Fibroblast of mammary gland (primary cell): ENCODE measurements at places on chromosomes 16 and 17.

GRCh38 chr17:55124730-55125360 lies 139.9 kb upstream of the HLF start:
- no peak for DNase-seq

DNA sequence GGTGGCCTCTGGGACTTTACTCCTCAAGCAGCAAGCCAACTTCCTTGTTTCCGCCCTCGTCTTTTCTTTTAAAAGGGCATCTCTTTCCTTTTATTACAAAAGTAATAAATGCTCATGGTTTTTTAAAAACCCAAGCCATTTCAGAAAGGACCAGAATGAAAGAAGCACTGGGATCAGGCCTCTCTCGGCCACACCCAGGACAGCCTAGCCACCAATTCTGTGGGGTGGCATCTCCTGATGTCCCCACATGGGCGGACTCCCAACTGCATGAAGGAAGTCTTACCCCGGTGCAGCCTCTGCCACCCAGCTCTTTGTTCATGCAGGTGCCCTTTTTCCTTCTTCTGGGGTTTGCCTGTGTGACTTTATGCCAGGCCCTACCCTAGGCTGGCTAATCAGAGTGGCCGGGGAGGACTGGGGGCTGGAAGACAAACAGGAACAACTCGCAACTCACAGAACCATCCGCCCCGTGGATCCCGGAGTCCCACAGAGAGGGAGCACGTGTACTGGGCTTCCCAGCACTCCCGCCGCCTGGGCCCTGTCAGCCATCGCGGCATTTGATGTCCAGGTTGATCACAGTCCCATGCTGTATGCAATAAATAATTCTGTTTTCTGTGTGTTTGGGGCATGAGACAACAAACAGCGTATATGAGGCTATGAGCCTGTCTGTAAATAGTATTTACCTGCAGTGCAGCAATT lies 2.6 kb upstream of the RASD1 start:
- no peak for DNase-seq

- no peak for DNase-seq
Observed at GRCh38 chr16:20181949-20182348, 108.3 kb upstream of the GPR139 start.

DNA sequence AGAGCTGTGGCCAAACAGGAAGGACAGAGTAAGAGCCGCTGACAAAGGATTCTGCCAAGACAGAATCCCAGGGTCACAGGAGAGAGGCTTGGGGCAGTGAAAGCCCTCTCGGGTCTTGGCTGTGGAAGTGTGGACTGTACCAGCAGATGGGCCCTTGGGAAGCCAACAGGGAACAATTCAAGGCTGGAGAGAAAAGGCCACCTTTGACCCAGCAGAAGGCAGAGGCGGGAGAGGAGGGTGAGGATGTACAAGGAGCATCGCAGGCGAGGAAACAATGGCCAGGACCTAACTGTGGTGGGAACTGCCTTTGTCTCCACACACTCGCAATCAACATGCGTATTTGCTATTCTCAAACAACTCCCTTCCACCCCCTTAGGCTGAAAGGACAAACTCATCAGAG lies 15.7 kb downstream of the CARHSP1 start:
- DNase-seq, result no peak

GRCh38 chr17:29251184-29251583 lies 4.5 kb downstream of the CRYBA1 start:
- DNase-seq, result no peak

GRCh38 chr17:56699186-56699894 lies 105.8 kb downstream of the NOG start:
- DNase-seq, result peak; percentile 95

- DNase-seq, result no peak
Observed at GRCh38 chr17:43952724-43953666, 745 bp downstream of the PYY start.

- no peak for DNase-seq
Observed at GRCh38 chr17:13182450-13182849, 164.6 kb upstream of the ELAC2 start.

DNA sequence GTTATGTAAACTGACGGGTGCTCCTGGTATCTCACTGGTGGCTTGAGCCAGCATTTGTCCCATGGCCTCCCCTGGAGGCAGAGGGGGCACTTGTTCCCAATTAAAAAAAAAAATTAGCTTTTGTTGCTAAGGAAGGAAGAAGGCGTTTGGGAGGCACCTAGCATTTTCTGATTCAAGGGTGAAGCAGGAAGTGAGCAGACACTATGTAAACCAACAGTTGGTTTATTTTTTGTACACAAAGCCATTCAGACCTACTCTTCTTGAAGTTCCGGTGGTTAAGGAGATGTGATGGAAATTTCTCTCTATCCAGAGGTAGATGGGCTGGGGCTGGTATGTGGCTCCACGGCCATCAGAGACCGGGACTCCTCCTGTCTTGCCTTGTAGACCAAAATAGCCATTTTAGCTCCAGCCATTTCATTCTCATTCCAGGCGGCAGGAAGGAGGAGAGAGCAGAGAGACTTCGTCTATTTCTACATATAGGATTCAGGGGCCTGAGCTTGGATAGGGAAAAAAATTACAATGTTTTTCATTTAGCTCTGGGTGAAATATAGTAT lies 103.0 kb downstream of the SNX29 start:
- no peak for DNase-seq

DNA sequence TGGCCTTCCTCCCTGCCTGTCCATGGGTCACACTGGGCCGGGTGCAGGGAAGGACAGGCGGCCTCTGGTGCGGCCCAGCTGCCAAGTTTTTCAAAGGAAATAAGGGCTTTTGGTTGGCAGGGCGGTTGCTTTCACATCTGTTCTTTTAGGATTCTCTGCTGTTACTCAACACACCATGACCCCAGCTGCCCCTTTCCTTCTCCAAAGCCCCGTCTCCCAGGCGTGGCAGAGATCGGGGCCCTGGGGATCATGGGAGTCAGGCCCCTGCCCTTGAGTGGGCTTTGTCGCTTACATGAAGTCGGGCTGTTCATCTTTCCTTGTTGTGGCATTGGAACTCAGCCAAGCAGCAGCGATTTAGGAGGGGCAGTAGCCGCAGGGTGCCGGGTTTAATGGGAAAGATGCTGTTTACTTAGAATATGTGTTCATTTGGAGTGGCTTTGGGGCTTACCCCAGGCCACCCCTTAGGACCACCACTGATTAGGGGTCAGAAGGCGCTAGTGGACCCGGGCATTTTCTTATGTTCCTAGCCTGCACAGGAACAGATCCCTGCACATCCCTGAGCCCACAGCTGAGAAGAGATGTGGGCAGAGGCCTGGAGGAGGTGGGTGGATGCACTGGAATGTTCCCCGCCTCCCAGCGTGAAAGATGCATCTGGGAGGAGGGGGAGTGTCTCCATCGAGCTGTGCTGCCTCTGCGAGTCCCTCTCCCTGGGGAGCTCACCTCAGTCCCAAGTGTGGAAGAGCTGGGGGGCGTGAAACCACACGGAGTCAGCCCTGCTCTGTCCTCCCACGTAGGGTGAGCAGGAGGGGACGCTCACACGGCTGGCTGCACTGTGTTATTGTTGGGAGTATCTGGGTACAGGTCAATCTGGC lies 6.8 kb upstream of the ADCY7 start:
- DNase-seq, result peak; percentile 82

DNA sequence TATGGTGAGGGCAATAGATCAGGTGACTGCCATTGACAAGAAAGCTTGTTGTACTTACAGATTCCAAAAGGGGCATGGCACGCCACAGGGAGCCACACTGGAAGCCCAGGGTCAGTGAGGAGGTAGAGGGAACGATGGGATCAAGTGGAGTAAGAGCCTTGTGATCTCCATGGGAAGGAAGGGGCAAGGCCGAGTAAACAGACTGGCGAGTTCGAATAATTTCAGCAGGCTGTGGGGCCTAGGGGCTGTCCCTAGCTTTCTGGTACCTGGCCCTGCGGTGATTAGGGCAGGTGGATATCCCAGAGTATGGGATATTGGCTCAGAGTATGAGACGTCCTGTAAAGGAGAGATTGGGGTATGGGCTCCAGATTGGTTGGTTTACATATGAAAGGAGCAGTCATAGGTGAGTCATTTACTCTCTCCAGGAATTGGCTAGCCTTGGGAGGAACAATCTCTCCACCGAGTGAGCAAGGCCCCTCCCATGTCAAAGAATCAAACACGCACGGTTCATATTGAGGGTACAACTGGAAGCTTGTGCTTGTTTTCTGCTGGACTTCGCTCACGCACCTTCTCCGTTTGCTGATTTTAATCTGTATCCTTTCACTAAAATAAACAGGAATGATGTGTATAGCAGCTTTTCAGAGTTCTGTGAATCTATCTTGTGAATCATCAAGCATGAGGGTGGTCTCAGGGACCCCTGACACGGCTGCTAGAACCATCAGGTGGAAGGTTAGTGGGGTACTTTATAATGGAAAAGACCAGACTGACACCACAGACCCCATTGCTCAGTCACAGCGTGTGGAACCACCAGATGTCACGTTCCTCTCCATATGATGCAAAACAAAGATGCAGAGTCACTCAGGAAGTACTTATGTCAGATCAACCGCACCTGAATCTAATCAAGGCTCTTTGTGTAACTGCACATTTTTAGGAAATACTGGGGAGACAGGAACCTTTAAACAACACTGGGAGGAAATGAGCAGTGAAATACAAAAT lies 27.9 kb downstream of the GABARAPL2 start:
- DNase-seq, result peak; percentile 85

GRCh38 chr16:30699615-30700099 lies 686 bp downstream of the SRCAP start:
- DNase-seq, result no peak

DNA sequence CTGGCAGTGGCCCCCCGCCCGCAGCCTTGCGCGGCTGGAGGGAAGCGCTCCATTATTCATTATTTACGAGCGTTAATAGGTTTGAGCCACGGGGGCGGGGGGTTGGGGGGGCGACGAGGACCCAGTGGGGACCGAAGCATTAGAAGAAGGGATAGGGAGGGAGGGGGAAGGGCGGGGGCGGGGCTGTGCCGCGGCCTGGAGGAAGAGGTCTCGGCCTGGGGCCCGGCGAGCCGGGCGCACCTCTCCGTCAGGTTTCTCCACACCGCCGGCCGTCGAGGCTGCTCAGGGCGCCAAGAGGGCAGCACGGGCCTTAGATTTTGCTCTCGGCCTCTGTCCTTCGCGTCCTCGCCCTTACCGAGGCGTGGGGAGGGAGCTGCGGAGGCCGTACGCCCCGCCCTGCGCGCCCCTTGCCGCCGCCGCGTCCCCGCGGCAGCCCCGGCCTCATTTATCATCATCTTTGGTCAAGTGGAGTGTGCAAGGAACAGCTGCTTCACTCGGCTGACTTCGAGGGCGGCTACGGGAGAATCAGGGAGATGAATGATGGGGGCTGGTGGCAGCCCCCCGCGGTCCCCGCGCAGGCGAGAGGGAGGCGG lies 54.2 kb downstream of the SREBF1 start:
- DNase-seq, result no peak

- no peak for DNase-seq
Observed at GRCh38 chr16:22912654-22913053, 98.7 kb downstream of the HS3ST2 start.

DNA sequence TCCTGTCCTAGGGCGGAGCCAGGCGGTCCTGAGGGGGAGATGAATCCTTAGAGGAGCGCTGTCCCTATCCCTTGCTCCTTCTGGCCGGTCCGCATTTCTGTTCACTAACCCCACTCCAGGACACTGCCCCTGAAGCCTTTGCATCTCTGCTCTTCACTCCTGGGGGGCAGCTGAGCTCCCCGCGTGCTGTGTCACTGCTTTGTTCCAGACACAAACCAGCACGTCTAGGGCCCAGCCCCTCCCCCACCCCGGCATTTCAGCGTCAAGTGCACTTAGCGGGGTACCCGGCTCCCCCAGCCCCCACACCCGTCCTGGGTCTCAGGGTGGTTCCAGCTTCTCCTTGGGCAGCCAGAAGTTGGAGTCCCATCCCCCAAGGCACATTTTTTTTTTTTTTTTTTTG lies 8.9 kb downstream of the CORO6 start:
- no peak for DNase-seq

DNA sequence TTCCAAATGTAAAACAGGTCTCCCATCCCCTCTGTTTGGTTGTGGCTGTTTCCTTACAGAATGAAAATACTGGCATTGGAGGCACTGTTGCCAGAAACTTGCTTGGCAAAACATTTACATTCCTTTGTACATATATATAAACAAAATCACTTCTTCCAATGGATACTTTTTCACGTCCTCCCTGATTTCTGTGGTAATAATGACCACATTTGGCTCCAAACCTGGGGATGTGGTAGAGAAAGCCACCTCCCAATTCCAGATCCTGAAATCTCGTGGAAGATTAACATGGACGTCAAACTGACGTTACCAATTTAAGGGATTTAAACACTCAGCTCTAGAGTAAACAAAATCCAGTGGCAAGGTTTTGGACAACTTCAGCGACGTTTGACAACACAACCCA lies 370.8 kb upstream of the ZFHX3 start:
- DNase-seq, result no peak

DNA sequence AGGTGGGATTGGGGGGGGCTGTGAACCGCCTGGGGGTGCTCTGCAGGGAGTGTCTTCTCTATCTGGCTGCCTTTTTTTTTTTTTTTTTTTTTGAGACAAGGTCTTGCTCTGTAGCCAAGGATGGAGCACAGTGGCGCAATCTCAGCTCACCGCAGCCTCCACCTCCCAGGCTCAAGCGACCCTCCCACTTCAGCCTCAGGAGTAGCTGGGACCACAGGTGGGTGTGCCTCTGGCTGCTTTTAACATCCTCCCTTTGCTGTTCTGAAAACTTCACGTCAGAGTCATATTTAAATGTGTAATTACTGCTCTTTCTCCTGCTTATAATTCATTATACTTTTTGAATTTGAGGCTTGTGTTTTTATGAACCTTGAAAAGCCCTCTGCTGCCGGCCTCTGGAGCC lies 78.4 kb downstream of the ZNF778 start:
- peak; percentile 19 for DNase-seq

DNA sequence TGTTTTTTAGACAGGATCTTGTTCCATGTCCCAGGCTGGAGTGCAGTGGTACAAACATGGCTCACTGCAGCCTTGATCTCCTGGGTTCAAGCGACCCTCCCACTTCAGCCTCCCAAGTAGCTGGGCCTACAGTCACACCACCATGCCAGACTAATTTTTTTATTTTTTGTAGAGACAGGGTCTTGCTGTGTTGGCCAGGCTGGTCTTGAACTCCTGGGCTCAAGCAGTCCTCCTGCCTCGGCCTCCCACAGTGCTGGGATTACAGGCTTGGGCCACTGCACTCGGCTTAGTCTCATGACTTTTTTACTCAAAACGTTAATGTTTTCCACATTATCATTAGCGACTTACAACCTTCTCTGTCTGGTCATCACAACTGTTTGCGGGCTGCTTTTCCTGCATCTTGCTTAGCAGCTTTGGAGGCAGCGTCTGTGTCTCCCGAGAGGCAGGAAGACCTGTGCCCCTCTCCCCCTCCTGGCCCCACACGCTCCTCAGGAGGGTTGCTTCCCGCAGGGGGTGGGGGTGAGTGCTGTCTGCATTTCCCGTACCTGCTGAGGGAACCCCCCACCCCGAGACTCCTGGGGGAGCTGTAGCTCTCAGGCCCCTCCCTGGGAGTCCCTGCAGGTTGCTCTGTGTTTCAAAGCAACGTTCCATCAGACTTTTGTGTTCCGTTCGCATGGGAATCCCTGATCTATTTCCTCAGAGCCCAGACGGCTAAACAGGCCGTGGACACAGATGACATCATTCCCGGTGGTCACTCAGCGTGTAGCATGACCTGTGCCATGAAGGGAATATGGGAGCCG lies 52.6 kb downstream of the PGS1 start:
- DNase-seq, result no peak

GRCh38 chr17:39238311-39238972 lies 12.7 kb upstream of the STAC2 start:
- no peak for DNase-seq

GRCh38 chr16:16857603-16858283 lies 478.8 kb downstream of the NPIPA7 start:
- no peak for DNase-seq

GRCh38 chr17:58756246-58757161 lies 850 bp downstream of the PPM1E start:
- no peak for DNase-seq
